ENCODE measurements at places on chromosomes 1 and 21.

- DNase-seq: no peak
Observed at GRCh38 chr1:84121360-84121759, 22.7 kb upstream of the PRKACB start.

DNA sequence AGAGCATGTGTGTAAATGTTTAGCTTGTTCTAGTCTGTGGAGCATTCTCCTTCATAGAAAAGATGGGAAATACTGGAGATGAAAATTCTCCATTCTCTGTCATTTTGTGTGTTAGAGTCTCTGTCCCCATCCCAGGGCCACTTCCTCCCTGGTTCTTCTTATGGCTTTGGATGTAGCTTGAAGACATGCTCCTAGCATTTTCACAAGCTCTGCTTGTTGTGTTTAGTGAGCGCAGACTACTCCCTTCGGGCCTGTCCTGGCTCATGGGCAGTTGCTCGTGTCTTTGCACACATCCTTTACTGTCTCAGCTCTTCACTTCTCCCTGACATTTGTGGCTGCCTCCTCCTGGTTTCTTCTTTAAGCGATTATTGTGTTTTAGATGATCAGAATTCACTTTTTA, 30.4 kb downstream of the MAPKAPK2 start:
- DNase-seq: no peak

- DNase-seq: no peak
Observed at GRCh38 chr1:106975944-106976343, 80.5 kb upstream of the PRMT6 start.

DNA sequence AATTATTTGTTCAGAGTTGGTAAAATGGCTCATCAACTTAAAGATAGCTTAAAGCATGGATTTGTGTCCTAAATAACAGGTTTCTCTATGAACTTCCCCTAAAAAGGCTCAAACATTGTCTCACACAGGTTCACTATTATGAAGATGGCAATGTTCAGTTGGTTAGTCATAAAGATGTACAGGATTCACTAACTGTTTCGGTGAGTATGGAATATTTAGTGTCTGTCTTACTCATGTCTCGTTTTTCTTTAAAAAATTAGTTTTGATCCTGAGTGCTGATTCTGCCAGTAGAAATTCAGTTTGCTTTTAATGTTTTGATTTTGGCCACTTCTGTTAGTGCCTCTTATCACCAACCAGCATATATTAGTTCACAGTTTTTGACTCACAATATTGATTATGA, 7.5 kb upstream of the MOV10 start:
- DNase-seq: no peak

DNA sequence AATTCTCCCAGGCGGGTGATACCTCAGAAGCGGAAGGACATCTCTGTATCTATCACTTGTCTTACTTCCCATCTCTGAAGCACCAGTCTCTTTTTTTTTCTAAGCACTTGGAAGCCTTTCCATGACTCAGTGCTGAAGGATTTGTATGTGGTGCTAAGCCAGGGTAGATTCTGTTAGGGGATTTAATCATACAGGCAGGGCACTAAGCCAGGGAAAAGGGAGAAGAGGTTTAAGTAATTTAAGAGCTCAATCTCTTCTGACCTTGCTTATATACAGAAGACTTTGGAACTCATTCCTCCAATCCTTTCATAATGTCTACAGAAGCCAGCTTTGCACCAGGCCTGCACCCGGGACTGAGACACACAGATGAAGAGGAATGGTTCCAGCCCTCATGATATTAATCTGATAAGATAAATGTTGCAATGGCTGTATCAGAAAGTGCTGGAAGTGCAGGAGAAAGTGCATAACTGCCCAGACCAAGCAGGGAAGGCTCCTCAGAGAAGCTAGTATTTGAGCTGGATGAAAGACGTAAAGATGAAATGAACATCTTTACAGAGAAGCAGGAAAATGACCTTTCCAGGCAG, 11.0 kb downstream of the FAM163A start:
- DNase-seq: peak; percentile 74

DNA sequence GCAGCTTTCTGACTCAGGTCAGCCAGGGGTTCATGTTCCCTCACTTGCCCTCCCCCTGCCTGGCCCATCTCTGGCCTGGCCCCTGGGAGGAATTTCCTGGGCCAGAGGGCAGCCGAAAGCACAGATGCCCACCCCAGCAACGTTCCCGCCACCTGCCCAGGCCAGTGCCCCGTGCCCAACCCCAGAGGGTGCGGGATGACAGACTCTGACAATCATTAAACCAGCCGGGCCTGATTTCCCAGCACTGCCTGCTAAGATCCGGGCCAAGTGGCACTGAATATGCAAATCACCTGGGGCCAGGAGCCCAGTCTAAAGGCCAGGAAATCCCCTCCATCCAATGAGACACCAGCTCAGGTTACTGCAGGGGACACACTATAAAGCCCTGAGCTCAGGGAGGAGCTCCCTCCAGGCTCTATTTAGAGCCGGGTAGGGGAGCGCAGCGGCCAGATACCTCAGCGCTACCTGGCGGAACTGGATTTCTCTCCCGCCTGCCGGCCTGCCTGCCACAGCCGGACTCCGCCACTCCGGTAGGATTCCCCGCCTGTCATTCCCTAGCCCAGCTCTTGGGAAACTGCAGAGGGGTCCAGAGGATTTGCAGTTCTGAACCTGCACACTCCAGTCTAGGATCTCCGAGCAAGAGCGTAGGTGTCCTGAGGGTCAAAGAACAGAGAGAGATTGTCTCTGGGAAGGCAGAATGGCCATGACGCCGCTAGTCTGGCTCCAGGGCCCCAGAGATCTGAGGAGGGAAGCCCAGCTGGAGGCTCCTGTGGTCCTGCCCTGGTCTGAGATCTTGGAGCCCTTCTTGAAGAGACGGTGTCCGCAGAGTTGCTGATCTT, at the start of gene ELF3:
Gene ELF3 (plus strand): TSS at position 408 of the 836 bp plus-strand sequence. CDS start 550 bp downstream, outside the sequence.
- DNase-seq: no peak

DNA sequence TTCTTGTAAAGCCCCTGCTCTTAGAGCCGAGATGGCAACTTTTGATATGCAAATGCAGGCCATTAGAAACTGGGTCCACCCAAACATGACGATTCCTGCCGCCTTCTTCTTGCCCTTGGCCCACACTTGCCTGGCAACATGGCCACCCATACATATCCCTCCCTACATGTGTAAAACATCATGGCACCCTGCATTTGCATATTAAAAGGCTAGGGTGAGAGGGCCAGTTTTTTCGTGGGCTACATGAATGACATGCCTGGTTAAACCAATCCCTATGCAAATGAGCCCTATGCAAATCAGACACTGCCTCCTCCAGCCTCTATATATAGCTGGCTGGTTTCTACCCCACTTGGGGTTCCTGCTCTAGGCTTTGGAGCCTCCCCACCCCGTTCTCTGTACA, 18.8 kb downstream of the PLA2G2A start:
- no peak for DNase-seq

- peak; percentile 91 for DNase-seq
Observed at GRCh38 chr1:1157426-1157913, 16.2 kb upstream of the TTLL10 start.

DNA sequence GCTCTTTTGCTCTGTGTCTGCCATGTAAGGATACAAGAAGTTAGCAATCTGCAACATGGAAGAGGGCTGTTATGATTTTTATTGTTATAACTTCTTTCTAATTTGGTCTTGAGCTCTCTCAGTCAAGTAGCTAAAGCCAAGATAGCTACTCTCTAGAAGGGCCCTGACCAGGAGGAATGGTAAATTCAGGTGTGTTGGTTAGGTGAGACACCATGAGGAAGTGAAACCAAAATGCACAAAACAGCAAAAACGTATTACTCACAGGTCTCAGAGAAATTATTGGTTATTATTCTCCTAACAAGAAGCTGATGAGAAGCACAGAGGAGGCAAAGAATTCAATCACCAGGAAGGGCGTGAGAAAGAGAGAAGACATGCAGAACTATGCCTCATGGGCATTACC, 51.8 kb upstream of the INSL5 start:
- DNase-seq: no peak

- DNase-seq: peak; percentile 44
Observed at GRCh38 chr1:65209005-65209885, 61.2 kb downstream of the AK4 start.

GRCh38 chr1:15678578-15678977, 5.5 kb upstream of the PLEKHM2 start:
- DNase-seq: peak; percentile 86

DNA sequence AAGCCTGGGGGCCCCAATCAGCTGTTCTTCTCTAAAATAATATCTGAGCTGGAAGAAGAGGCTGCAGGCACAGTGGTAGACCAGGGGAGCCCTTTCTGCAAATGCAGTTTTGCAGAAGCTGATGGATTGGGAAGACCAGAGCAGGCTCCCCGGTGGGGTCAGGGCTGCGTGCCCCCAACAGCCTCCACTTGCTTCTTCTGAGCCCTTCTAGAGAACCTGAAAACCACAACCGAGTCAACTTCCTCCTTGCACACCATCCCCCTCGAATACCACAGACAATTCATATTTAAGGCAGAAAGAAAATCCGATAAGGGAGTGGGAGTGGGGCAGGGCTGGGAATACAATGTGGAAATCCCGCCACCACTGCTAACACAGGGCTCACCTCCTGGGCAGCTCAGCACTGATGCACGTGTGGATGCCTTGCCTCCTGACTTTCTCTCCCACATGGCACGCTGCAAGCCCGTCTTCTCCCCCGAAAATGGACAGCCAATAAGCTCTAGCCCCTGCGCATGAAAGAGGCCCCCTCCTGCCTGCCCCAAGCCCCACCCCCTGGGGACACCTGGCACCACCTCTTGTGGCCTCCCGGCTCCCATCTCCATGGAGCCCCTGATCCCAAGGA, 25.4 kb upstream of the ALDH4A1 start:
- DNase-seq: no peak

GRCh38 chr1:43651188-43651587, 1.2 kb downstream of the KDM4A start:
- DNase-seq: no peak

DNA sequence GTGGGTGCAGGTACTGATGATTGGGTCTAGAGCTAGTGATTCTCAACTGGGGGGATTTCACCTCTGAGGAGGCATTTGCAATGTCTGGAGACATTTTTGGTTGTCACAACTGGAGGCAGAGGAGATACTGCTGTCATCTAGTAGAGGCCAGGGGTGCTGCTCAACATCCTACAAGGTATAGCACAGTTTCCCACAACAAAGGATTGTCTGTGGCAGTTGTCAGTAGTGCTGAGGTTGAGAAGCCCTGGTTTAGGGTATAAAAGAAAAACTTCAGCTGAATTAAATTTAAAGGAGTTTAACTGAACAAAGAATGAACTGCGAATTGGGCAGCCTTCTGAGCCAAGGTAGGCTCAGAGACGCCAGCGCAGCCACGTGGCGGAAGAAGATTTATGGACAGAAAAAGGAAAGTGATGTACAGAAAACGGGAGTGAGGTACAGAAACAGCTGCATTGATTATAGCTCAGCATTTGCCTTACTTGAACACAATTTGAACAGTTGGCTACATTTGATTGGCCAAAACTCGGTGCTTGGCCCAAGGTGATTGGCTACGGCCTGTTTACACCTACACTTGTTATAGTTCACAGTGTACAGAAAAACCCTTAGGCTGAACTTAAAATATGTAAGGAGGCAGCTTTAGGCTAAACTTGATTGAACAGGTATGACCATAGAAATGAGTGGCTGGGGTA, 40.4 kb downstream of the MPZL1 start:
- DNase-seq: no peak

DNA sequence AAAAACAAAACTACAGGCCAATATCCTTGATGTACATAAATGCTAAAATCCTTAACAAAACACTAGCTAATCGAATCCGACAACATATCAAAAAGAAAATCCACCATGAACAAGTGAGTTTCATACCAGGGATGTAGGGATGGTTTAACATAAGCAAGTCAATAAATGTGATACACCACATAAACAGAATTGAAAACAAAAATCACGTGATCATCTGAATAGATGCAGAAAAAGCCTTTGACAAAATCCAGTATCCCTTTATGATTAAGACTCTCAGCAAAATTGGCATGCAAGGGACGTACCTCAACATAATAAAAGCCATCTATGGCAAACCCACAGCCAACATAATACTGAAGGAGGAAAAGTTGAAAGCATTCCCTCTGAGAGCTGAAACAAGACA, 466.1 kb downstream of the BRINP3 start:
- no peak for DNase-seq

GRCh38 chr1:30965924-30966599, 57.5 kb upstream of the SDC3 start:
- no peak for DNase-seq

GRCh38 chr1:47482786-47483185, 44.9 kb downstream of the FOXD2 start:
- no peak for DNase-seq

DNA sequence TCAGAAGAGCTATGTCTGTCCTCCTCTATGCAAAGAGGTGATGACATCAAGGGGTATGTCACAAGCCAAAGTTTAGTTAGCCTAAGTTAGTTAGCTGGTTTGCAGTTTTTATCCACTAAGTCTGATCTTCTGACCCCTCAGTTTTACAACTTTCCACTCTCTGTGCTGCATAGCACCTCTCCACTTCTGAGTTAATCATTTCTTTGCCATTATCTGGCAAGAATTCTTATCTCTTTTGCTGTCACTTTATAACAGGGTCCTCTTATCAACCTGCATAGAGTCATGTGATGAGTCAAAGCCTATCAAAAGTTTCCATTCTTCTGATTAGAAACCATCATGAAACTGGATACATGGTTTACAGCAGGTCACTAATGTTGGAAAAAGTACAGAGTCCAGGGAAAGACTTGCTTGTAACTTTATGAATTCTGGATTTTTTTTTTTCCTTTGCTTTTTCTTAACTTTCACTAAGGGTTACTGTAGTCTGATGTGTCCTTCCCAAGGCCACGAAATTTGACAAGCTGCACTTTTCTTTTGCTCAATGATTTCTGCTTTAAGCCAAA, at the start of gene NR5A2:
Gene NR5A2 (plus strand): TSS at position 447 of the 560 bp plus-strand sequence. CDS start 138 bp downstream, outside the sequence.
- no peak for DNase-seq
